ENCODE measurements at places on chromosomes 7 and 10.

DNA sequence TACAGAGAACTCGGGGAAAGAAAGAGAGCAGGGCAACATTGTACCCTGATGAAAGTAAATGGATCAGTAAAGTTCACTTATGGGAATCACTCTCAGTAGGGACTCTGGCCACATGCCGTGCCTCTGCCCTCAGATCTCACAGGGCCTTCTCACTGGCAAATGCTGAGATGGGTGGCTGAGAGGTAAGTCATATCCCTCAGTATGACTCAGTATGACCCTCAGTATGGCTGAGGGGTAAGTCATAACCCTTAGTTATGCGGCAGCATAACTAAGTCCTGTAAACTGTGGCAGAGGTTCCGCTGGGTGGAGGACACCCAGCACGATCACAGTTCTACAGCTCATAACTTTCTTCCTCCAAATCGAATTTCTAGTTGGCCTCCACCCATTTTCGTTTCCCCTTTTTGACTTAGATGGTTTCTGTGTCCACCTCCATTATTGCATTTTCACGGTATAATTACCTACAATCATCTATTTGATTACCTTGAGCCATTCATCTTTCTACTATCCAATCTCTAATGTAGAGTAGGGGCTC lies 26.5 kb upstream of the WNT16 start:
- DNase-seq, result no peak

GRCh38 chr7:115980159-115980558 lies 50.4 kb downstream of the TFEC start:
- no peak for DNase-seq

DNA sequence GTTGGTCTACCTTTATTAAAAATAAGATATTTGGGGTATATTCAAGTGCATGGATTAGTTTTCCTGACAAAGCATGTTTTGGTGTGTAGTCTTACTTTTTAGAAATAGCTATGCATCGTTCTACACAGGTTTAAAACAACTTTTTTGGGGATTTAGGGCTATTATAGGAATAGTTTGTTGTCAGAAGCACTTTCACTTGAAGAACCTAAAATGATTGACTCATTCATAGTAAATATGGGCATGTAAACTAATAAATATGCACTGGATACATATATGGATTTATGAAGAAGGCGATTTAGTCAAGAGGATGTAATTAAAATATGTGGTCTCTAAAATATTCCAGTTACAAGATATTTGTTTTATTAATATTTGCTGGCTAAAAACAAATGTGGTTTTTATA lies 2.0 kb downstream of the ARL4A start:
- no peak for DNase-seq

GRCh38 chr10:35268791-35269257 lies 67.5 kb upstream of the CCNY start:
- DNase-seq, result no peak

- DNase-seq, result peak; percentile 66
Measured at GRCh38 chr10:91198781-91199180, 21.7 kb upstream of the PCGF5 start.

GRCh38 chr10:121696854-121697253 lies 98.6 kb upstream of the FGFR2 start:
- DNase-seq, result no peak

GRCh38 chr10:20858292-20859124 lies 38.6 kb downstream of the NEBL start:
- DNase-seq, result no peak

DNA sequence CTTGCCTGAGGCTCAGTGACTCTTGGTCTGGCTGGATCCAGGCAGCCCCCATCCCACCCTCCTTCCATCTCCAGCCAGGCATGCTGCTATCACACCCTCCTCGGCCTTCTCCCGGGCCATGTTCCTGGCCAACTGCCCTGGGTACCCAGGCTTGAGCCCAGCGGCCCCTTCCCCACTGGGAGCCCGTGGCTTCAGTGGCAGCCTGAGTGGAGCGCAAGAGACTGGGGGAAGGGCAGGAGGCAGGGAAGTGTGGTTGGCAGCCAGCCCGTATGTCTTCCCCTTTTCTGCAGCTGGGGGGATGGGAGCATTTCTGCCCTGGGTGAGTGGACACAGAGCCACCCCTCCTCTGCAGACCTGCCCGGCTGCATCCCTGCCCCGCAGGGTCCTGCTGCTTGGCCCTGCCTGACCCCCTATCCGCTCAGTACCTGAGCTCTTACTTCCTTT lies 148.5 kb downstream of the ARHGAP22 start:
- DNase-seq, result no peak

DNA sequence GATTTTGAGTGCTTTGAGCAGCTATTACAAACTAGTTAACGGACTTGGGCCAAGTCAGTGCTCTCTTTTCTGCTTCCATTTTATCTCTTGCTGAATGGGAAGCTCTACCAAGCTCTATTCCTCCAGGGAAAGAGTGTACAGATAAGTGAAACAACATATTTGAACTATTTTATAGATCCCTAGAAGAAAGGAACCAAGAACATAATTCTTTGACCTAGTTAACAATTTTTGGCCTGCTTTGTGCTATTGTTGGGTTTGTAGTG lies 244.8 kb downstream of the PRKG1 start:
- DNase-seq, result no peak

DNA sequence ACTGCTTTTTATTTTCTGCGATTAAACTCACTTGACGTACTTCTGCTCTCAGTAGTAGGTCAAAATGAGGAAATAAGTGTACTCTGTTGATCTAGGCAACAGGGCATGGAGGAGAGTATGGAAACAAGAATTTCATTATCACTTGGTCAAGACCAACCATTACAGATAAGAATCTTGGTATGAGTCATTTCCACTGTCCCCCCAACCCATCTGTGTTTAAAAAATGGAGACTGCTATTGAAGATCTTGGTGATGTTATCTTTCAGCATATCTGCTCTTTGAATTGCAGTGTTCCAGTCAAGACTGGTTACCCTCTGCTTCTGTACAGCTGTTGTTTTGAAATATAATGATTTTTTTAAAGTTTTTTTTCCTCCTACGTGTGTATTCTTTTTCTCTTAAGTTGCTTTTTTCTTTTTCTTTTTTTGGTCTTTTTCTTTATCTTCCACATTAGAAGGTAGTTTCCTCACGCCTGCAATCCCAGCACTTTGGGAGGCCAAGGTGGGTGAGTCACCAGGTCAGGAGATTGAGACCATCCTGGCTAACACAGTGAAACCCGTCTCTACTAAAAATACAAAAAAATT lies 11.7 kb downstream of the STAM start:
- no peak for DNase-seq

GRCh38 chr7:103116991-103117390 lies 31.9 kb downstream of the NAPEPLD start:
- DNase-seq, result no peak

GRCh38 chr7:11077816-11078215 lies 104.1 kb downstream of the PHF14 start:
- DNase-seq, result no peak

GRCh38 chr10:35316218-35316967 lies 19.9 kb upstream of the CCNY start:
- no peak for DNase-seq

DNA sequence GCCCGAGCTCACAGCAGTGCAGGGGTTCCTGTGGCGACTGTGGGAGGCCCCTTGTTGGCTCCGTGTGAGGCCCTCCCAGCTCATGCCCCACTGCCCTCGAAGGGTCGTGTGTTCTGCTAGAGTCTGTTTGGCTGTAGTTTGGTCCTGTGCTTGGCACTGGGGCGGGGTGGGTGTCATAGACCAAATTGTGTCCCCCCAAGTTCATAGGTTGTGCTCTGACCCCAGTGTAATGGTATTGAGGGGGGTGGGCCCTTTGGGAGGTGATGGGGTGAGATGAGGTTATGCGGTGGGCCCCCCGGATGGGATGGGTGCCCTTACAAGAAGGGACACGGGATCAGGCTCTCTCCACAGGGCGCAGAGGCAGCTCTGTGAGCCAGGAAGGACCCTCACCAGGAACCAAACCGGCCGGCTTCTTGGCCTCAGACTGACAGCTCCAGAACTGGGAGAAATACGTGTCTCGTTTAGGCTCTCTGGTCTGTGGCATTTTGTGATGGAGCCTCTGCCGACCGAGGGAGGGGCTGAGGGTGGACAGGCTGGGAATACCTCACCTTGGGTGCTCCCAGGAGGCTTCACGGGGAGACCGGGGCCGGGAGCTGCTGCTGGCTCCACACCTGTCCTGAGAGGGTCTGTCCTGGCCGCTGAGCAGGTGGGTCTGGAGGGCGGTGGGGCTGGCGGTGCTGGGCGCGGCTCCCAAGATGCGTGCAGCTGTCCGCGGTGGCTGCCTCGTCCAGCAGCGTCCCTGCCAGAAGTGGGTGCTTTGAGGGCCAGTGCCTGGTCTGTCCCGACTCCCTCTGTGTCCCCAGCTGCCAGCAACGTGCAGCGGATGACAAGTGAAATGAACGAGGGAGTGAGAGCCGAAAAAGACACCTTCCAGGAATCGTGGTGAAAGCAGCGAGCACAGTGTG lies 89.4 kb downstream of the INPP5A start:
- DNase-seq, result no peak

GRCh38 chr7:30800785-30801252 lies 29.6 kb downstream of the MINDY4 start:
- DNase-seq, result peak; percentile 52

DNA sequence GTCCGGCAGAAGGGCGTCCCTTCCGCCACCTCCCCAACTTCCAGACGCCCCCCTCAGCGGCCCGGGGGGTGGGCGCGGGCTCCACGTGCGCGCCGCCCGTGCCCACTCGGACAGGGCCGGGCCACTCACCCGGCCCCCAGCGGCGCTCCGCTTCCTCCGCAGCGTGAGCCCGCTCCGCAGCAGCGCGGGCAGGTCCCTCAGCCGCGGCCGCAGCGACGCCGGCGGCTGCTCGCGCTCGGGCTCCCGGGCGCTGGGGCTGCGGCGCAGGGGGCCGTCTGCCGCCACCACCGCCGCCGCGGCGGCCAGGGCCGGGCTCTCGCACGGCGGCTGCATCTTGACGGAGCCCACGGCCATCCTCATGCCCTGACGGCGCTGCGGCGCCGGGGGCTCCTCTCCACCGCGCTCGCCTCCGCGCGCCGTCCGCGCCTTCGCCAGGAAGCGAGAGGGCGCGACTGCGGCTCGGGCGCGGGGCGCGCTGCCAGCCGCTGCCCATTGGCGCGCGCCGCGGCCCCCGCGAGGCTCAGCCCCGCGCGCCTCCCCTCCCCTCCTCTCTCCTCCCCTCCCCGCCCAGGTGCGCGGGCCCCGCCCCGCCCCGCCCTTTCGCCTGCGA lies at the start of gene RAPGEF5:
Gene RAPGEF5, minus strand, starts transcription at position 454 of the 610 bp plus-strand sequence. Its CDS starts 94 bp downstream, at position 360.
- DNase-seq, result no peak

- DNase-seq, result no peak
Measured at GRCh38 chr10:101529725-101530553, 58.1 kb downstream of the POLL start.

DNA sequence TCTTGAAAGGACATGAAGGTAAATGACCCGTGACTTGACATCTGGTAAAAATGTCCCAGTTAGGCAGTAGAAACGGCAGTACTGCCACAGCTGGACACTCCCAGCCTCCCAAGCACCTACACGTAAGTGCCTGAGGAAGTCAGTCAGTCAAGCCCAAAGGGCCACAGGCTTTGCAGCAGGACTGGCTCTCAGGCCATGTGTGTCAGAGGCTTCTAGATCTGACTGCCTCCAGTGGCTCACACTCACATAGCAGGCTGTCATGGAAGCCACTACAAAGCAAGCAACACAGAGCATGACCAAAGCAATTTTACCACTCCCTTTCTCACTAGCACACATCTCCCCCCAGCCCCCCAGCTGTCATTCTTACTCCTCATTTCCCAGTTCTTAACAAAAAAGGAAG lies 17.8 kb upstream of the CCNJ start:
- DNase-seq, result no peak

- no peak for DNase-seq
Measured at GRCh38 chr7:15854841-15855524, 168.5 kb upstream of the MEOX2 start.

- no peak for DNase-seq
Measured at GRCh38 chr7:44068054-44068453, 2.7 kb upstream of the PGAM2 start.

- no peak for DNase-seq
Measured at GRCh38 chr10:73843261-73843660, 31.1 kb downstream of the CAMK2G start.

DNA sequence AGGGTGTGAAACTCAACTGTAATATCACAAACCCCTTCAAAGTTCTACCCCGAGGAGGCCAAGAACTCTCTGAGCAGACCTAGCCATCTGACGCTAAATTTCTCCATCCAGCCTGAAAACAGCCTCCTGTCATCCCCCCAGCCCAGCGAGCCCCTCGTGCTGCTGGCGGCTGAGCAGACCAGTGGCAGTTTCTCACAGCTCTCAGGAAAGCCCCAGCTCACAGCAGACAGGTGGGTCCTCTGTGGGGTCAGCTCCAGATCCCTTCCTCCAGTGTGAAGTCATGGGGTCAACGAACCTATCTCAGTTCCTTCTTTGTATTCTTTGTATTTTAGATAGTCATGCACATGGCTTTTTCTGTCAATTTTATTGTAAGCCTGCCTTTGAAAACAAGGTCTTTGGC lies 7.8 kb downstream of the GARIN1A start:
- no peak for DNase-seq

DNA sequence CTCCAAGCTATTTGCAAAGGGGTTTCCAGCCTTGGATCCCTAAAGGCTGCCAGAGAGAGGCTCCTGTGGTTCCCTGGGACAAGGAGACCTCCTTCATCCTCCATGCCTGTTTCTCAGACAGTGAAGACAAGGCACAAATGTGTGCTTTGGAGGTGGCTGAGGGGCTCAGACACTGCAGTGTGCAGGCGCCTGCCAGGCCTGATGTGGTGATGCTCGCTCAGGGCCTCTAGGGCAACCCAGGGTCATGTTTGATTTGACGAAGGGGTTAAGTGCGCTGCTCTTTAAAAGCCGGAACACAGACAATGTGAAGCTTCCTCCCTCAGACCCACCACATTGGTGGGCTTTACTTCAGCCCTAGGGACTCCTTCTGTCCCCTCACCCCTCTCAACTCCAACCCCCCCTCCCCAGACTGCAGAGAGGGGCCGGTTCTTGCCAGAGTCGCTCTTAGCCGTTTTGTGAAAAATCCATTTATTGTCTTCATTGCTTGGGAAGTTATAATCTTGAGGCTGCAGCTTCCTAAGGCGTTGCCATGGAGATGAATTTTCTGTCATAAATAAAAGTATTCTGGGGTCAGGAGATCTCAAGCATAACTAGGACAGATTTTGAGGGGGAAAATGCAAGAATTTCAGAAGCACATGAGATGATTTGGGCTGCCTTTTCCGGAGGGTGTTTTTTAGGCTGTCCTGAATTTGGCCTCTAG lies 35.8 kb downstream of the PDGFA start:
- no peak for DNase-seq

GRCh38 chr7:76428868-76429805 lies 4.4 kb downstream of the ZP3 start:
- DNase-seq, result no peak

- DNase-seq, result no peak
Measured at GRCh38 chr10:130656582-130657133, 520.5 kb downstream of the GLRX3 start.

GRCh38 chr10:13195016-13195415 lies 33.7 kb downstream of the MCM10 start:
- no peak for DNase-seq

DNA sequence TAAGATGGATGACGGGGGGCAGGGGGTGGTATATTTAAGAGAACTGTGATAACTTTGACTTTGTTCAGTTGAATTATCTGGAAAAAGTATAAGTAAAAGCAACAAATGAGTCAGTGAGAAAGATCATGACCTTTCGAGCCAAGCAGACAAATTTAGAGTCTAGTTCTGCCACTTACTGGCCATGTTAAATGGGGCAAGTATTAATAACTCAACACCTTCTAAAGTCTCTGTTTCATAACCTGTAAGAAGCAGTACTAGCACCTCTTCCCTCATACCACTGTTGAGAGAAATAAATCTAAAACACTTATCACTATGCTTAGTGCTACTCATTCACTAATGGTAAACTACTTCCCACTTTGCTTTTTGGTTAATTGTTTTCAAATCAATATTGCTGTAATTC lies 604.4 kb upstream of the LRRN3 start:
- DNase-seq, result no peak
